ENCODE measurements at places on chromosomes 12 and 14.
A peak's percentile ranks its signal among the peaks of the same experiment; 100 is the strongest.

DNA sequence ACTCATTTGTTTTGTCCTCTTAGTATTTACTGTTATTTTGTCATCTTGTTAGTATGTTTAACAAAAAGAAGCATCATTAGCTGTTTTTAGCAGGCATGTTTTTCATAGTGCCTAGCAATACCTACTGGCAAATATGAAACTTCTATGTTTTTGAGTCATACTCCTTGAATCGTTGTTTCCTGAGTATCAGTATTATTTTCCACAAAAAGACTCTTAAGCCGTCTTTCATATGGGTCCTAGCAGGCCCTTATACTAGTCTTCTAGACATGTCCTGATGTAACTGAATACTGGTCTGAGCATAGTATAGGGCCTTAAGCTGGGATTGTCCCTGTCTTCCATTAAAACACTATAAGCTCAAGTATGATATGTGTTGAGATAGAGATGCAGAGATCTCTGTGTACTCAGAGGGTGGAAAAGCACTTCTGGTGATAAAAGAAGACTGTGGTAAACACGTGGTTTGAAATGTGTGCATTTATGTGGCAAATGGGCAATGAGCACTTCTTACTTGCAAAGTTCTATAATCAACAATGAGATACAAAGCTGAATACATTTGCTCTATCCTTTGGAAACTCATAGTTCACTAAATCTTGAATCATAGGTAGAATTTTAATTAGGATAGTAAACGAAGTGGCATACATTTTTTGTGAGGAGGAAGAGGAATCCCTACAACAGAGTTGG, 348.8 kb downstream of the PDZRN4 start:
- DNase-seq = no peak

GRCh38 chr14:30656190-30656632, 34.1 kb downstream of the SCFD1 start:
- DNase-seq = peak; percentile 49

DNA sequence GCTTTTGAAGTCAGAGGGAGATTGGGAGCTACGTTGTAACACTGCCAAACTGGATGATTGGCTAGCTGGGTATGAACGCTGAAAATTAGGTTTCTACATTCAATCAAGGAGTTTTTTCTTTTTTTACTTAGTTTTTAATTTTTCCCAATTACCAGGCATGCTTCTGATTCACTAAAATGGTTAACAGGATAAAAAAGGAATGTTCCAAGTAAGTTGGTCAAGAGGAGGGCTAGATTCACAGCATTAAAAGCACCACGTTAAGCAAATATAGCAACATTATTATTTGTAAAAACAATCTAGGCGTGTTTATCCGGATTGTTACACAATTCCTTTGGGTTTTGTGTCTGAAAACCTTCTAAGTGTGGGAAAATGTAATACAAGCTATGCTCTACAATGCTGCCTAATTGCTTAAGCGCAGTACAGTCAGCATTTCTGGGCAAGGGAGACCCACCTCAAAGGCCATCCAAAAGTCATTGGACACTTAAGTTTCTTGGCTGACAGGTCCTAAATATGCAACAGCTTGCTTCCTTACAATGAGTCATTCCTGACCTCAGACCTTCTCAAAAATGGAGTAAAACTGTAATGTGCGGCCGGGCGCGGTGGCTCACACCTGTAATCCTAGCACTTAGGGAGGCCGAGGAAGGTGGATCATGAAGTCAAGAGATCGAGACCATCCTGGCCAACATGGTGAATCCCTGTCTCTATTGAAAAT, 1.2 kb downstream of the RPLP0 start:
- peak; percentile 74 for DNase-seq

GRCh38 chr12:72178871-72179270, 93.3 kb upstream of the TRHDE start:
- no peak for DNase-seq

GRCh38 chr12:120925740-120926563, 21.8 kb upstream of the SPPL3 start:
- DNase-seq = no peak

DNA sequence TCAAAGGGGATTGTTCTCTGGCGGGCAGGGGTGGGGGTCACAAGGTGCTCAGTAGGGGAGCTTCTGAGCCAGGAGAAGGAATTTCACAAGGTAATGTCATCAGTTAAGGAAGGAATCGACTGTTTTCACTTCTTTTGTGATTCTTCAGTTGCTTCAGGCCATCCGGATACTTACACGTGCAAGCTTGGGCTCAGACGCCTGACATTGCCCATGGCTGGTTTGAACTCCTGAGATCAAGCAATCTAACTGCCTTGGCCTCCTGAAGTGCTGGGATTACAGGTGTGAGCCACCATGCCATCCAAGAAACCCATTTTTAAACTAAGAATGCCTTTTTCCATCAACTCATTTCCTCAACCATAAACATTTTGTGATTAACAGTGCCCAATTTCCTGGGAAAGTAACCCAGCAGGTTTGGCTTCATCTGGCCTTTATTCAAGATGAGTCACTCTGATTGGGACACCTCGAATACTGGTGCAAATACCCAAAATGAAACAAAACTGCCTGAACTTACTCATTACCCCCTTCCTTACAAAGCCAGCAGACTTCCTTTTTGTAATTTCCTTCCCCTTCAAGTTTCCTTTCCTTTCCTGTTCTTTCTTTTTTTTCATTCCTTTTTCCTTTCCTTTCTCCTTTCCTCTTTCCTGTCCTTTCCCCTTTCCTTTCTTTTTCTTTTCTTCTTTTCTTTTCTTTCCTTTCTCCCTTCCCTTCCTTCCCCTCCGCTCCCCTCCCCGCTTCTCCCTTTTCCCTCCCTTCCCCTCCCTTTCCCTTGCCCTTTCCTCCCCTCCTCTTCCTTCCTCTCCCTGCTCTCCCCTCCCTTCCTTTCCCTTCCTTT, 10.2 kb upstream of the RNASE10 start:
- DNase-seq = peak; percentile 16

GRCh38 chr12:69068448-69068847, 135.5 kb upstream of the CPM start:
- no peak for DNase-seq

- DNase-seq = peak; percentile 2
Measured at GRCh38 chr12:122937622-122938091, 28.6 kb downstream of the ABCB9 start.

DNA sequence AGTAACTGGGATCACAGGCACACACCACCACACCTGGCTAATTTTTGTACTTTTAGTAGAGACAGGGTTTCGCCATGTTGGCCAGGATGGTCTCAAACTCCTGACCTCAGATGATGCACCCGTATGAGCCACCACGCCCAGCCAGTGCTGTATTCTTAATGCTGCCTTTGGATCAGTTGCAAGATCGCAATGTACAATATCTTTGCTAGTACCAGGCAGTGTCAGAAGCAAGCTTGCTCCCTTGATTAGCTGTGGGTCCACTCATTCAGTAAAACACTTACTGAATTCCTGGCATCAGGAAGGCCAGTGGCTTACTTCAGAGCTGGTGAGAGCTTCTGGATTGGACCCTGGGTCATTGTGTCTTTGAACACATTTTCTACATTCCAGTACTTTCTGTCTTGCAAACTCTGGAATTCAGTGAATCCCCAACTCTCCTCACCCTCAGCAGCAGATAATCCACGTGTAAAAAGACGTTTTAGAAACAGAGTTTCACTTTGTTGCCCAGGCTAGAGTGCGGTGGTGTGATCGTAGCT, 1183.7 kb downstream of the AACS start:
- DNase-seq = no peak

- DNase-seq = peak; percentile 14
Measured at GRCh38 chr14:33642691-33643244, 308.1 kb downstream of the EGLN3 start.

DNA sequence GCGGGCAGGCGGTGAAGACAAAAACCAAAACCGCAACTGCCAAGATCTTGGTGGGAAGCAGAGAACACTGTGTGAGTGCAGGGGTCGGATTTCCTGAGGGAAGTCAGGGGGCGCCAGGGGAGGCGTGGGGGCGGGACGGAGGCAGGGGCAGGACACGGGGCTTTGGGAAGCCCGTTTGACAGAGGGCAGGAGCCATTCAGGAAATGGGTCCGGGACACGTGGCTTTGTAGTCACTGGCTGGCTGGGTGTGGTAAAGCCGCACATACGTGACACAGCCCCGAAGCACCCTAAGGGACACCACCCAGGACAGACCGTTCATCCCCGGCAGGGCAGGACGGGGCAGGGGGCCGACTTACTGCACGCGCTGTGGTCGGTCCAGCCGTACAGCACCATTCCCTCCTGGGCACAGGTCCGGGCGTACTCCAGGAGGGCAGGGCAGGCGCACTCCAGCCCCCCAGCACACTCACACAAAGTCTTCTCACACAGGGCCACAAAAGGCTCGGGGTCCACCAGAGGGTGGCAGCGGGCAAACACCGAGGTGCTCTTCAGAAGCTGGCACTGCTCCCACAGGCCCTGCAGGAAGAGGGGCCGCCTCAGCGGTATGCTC, 49.4 kb downstream of the VWF start:
- no peak for DNase-seq

DNA sequence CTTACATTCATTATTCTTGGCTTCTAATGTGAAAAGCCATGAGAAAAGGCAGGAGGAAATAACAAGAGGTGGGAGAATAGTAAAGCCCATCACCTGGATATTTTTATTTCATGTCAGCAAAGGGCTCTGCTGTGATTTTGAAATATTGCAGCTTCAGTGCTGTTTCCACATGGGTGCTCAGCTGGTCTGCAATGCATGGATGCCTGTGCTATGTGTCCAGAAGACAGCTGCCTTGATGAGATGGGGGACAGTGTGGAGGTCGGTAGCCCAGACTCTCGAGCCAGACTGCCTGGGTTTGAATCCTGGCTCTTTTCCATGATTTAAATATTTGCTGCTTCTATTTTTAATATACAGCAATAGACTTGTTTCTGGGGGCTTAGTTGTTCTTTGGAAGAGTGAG, 477.5 kb upstream of the GARIN6 start:
- no peak for DNase-seq

DNA sequence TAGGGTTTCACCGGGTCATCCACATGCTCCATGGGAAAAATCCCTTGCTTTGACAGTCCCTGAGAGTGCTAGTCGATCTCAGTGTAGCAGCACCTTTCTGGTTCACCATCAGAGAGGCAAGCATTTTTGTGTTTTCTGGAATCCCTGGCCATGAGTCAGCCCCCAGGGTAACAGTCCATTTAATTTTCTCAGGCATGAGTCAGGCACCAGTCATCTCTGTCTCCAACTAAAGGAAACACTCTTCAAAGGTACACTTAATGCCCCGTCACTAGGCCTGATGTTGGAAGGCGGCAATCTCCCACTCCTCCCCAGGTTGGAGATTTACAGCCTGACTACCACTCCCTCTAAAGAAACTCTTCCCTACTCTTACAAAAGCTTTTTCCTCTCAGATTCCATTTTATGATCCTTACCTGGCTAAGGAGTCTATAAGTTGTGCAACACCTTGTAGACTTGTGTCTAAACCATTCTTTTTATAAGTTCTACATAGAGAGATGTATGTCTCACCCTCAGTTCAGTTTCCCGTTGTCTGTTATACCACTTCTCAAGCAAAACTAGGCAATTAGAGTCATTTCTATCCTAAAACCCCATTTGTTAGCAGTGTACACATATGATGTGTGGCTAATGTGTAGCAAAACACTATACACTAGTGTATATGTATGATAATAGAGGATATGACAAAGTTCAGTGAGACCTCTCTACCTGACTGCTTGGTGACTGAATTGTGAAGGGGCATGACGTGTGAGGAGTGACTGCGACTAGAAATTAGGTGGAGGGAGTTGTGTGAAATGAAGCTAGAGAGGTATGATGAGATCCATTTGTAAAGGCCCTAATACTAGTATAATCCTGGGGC, 24.6 kb downstream of the TMEM19 start:
- peak; percentile 75 for DNase-seq

DNA sequence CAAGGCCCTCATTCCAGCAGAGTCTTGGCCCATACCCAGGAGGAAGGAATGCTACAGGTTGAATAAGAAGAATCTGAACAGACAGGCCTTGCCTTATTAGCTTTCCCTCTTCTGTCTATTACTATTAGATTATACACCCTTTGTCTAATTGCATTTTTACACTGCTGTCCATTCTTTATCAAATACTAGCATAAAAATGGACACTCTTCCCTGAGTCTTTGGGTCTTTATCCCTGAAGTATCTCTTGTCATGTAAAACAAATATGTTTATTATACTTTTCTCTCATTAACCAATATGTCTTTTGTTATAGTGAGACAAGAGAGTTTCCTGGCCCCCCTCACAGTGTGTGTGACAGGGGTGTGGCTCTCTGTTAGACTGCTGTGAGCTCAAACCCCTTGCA, 897.4 kb upstream of the SEL1L start:
- DNase-seq = no peak

GRCh38 chr12:104713444-104713843, 244.6 kb downstream of the SLC41A2 start:
- no peak for DNase-seq

DNA sequence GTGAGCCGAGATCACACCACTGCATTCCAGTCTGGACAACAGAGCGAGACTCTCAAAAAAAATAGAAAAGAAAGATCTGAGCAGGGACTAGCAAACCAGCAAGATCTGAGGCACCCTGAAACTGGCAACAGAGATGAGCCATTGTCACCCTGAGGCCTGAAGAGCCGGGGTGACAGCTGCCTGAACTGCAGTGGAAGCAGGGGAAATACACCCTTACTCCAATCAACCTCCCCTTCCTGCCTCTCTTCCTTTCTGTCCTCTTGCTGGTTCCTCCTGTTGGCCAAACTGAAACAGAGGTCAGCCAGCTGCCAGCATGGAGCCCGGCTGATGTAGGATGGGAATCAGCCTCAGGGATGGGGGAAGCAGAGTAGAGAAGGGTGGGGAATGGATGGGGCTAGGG, 192.0 kb downstream of the CHST11 start:
- no peak for DNase-seq

DNA sequence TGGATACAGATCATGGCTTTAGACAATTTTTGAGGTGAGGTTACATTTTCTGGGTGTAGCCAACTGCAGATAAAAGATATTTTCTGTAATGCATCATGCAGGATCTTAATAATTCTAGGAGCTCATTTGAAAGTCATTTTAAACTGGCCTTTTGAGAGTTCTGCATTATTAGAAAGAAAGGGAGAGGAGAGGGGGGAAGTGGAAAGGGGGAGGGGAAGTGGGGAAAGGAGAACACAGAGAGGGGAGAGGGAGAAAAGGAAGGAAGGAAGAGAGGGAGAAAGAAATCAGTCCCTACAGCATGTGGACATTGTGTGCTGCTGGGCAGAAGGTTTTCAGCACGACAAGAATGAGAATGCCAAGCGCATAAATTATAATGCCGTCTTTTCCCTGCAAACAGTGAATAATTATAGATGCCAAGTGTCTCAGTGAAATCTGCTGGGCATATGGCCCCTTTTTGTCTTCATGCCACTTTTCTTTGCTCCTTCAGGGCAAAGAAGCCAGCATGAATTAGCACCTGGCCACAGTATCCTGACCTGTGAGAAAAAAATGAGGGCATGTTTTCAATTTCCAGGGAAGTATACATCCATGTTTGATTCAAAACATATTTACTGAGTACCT, 22.7 kb upstream of the PPP2R5C start:
- DNase-seq = no peak

- DNase-seq = peak; percentile 47
Measured at GRCh38 chr14:37246427-37246829, 48.7 kb downstream of the MIPOL1 start.

DNA sequence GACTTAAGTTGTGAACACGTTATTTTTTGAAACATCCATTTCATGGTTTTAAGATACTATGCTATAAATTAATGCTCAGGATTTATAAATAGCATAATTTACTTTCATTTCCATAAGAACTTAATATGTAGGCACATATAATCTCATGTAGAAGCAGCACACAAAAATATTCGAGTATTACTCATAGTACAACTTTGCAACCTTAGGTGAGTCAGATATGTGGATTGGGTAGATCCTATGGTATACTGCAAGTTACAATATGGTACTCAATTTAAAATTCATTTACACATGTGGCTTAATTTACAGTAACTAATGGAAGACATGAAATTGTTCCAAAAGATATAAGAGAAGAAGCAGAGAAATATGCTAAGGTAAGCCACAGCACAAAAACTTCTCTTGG, 26.0 kb downstream of the PSMA3 start:
- DNase-seq = no peak
